SIG-M5 (cell line): ENCODE measurements at places on chromosomes 3 and 15.

DNA sequence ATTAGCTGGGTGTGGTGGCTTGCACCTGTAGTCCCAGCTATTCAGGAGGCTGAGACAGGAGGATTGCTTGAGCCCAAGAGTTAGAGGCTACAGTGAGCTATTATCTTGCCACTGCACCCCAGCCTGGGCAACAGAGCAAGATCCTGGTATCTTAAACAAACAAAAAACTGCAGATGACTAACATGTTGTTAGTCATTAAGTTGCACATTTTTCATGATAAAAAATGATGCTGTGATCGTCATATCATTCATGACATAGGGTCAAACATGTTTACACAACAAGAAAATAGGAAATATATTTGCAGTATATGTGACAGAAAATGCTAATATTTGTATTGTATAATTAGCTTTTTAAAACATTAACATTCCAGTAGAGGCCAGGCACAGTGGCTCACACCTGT is 20.2 kb upstream of the DAPK2 start:
- DNase-seq = no peak

- no peak for DNase-seq
Measured at GRCh38 chr3:121483290-121483689, 62.5 kb downstream of the POLQ start.

GRCh38 chr3:139629033-139629432 is 48.7 kb downstream of the NMNAT3 start:
- no peak for DNase-seq

GRCh38 chr3:135927155-135927554 is 38.4 kb upstream of the PPP2R3A start:
- DNase-seq = no peak

GRCh38 chr3:8261018-8261417 is 240.6 kb upstream of the LMCD1 start:
- no peak for DNase-seq

GRCh38 chr15:29677871-29678461 is 144.3 kb downstream of the TJP1 start:
- DNase-seq = no peak

DNA sequence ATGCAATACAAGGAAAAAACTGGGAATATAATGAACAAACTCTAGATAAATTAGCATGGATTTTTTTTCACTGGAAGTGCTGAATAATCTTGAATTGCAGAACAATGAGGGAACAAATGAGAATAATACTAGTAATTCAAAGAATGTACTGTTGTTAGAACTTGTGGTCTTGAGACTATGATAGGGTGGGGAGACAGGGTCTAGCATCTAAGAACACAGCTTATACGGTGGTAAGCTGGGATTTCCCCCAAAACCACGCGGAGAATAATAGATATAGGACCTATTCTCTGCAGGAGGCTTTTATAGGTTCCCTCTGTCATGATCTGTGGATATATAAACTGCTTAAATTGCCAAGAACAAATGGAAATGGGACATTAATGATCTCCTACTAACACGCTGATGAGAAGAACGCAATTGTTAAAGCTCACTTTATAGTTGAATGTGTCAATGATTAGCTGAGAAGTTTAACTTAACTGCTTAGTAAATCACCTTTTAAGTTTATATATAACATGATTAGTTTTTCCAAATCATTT is 692.3 kb downstream of the ZPLD1 start:
- DNase-seq = no peak

GRCh38 chr3:112273536-112273935 is 20.5 kb downstream of the SLC9C1 start:
- no peak for DNase-seq

DNA sequence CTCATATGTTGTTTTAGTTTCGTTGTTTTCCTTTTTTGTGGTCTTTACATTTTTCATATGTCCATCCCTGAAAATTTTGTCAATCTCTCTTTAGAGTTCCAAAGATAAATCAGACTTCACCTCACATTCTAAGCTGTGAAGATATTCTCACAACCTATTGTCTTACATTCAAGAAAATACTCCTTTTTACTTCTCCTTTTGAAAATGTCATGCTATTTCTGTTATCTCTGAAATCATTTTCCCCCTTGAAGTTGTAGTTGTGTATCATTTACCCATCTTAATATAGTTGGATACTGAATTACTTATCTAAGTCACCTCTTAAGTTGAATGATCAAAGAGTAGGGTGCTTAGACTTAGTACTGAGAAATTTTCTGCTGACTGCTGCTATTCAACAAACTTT is 74.3 kb downstream of the DCUN1D1 start:
- no peak for DNase-seq

GRCh38 chr3:77354958-77355357 is 315.1 kb downstream of the ROBO2 start:
- no peak for DNase-seq

- DNase-seq = no peak
Measured at GRCh38 chr3:178583963-178584575, 47.8 kb downstream of the KCNMB2 start.

DNA sequence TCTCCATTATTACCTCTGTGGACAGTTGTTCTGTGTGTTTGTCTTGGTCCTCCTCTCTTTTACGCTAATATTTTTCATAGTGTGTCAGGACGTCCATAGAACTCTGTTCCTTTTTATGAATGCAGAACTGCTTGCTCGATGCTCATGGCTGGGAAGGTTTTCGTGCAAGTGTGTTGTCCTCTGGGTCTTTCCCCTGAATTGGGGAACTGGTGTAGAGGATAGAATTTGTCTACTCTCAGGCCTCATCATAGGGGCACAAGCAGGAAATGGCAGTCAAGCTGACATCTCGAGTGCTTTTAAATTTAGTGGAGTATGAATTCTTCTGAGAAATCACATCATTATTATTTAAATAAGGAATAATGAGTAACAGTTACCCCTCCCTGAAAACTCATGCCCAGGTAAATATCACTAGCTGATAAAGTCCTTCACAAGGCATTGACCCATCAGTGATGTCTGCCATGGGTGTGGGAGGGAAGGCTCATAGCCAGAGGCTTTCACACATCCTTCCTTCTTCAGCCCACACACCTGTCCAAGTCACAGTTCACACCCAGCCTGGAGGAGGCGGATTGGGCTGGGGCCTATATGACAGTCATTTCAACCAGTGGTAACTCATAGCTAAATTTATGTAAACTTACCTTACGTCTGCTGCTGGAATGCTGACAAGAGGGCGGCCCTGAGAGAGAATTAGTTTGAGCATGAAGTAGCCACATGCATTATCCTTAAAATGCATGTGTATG is 226.1 kb downstream of the PLCL2 start:
- DNase-seq = no peak

DNA sequence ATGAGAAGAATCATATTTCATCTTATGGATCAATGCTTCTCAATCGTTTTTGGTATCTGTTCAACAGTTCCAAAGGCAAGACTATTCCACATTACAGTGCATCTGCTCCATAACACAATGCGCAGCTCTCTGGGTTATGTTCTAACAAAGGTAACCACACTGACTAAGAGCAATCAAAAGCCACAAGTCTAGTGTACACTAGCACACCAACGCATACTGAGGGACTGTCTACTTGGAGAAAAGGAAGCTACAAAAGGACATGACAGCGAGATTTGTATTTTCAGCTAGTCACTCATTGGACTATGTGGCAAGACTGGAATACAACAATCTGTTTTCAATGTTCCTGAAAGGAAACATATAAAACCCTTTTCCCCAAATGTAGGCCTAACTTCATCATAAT is 35.8 kb downstream of the SETD2 start:
- DNase-seq = no peak

- no peak for DNase-seq
Measured at GRCh38 chr3:164478323-164478722, 600.0 kb downstream of the SI start.

DNA sequence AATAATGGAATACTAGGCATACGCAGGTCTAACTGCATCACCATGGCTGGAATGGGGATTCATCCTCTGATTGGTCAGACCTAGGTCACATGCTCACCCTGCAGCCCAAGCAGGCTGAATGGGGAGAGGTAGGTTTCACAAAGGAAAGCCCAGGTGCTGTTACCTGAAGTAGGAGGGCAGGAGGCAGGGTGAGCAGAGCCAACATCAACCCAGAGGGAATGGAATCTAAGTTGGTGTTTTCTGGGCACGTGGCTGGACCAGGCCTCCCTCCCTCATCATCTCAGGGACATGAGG is 6.7 kb upstream of the H1-8 start:
- DNase-seq = no peak

DNA sequence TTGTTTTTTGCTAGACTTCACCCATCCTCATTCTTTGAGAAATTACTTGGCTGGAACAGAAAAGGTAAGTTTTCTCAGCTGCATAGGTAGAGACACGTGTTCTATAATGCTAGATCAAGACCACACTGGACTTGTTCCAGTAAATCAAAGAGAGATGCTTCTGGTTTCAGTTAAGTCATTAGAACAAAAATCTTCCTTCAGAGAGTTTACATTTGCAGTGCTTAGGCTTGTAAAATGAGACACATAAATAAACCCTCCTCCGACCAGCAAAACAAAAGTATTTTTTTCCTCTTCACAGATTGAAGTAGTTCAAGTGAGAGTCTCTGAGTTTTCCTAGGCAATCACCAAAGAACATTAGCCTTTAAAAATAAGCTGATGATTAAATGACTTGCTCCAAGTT is 87.3 kb upstream of the PROK2 start:
- no peak for DNase-seq

DNA sequence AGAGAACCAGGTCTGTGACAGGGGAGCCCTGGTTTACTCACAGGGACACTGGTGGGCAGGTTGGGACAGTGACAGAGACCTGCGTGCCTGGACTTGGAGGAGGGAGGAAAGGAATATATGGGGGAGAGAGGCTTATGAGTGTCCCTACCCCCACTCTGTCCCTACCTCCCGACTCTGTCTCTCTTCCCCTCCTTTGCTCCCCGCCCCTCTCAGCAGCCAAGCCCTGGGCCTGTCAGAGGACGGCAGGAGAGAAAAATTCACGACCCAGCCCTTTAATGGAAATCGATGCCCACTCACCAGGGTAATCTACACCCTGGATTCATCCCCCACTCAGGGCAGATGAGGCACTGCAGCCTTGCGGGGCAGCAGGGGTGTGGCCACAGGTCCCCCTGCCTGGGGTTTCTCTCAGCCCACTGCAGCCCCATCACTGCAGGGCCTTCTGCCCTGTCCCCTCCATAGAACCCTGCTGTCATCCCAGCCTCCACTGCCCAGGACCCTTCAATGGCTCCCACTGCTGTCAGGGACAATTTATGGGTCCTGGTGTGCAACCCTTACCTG is 135.9 kb upstream of the LINGO1 start:
- DNase-seq = no peak

- DNase-seq = no peak
Measured at GRCh38 chr15:85622221-85622831, 172.4 kb downstream of the KLHL25 start.

DNA sequence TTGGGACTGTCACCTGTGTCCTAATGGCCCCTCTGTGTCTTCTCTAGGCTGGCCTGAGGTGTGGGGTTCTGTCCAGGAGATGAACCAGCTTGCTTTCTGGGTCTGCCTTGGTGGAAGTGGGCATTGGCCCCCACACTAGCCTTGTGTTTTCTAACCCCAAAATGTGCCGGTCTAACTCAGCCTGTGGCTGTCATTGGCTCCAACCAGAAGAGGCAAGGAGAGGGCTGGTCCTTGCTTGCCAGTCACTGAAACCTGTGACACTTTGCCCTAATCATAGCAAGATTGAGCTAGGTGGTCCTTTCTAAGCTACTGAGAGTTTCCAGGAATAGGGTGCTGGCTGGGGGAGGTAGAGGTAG is 2.2 kb downstream of the C15orf39 start:
- no peak for DNase-seq

- no peak for DNase-seq
Measured at GRCh38 chr3:194329583-194329965, 21.6 kb downstream of the CPN2 start.

- no peak for DNase-seq
Measured at GRCh38 chr3:144687862-144688261, 716.2 kb downstream of the DIPK2A start.

DNA sequence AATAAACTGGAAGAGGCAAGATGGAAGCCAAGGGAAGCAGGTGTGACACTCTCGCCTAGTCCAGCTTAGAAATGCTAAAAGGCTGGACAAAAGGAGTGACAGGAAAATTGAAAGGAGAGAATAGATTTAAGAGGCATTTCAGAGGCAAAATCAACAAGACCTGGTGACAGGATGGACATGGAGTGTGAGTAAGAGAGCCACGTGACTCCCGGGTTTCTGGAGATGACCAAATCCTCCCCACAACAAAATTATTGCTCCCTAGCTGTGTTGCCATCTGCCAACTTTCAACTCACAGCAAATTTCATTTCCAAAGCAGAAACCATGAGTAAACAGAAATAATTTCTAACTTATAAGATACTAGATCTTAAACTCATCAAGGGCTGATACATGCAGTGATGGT is 52.6 kb downstream of the MTHFS start:
- DNase-seq = no peak

- no peak for DNase-seq
Measured at GRCh38 chr3:102034639-102035451, 185.5 kb downstream of the NFKBIZ start.

- no peak for DNase-seq
Measured at GRCh38 chr3:50549226-50549625, 18.3 kb downstream of the C3orf18 start.

- no peak for DNase-seq
Measured at GRCh38 chr3:63727233-63727632, 74.8 kb downstream of the SNTN start.
